ENCODE measurements at places on chromosomes 3 and 15.
A peak's percentile ranks its signal among the peaks of the same experiment; 100 is the strongest.

DNA sequence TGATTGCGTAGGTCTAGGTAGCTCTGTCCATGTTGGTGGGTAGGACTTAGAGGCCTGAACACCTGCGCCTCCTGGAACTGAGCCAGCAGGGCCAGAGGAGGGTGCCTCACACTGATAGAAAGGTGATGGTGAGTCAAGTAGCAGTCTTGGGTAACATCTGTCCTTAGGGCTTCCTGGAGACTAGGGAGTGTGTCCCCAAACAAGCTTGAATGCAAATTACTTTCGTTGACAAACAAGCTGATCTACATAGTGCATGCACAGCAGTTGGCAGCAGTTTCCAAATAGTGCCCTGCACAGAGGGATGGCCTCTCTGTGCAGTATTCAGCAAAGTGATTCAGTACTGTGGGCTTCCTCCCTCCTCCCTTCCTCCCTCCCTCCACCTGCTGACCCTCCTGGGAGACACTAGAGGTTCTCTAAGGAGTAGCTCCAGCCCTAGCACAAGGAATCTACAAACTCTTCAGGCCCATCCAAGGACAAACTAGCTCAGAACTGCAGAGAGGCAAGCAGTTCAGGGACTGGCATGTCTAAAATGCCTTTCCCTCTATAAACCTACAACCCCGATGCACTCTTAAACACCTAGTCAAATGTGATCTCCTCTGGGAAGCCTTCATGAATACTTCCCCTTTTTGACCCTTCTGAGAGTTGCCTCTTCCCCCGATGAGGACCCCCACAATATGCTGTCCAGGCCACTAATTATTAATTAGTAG lies 61.0 kb downstream of the TLE3 start:
- peak; percentile 70 for DNase-seq

GRCh38 chr3:40939741-40940130 lies 259.6 kb upstream of the CTNNB1 start:
- DNase-seq = no peak

DNA sequence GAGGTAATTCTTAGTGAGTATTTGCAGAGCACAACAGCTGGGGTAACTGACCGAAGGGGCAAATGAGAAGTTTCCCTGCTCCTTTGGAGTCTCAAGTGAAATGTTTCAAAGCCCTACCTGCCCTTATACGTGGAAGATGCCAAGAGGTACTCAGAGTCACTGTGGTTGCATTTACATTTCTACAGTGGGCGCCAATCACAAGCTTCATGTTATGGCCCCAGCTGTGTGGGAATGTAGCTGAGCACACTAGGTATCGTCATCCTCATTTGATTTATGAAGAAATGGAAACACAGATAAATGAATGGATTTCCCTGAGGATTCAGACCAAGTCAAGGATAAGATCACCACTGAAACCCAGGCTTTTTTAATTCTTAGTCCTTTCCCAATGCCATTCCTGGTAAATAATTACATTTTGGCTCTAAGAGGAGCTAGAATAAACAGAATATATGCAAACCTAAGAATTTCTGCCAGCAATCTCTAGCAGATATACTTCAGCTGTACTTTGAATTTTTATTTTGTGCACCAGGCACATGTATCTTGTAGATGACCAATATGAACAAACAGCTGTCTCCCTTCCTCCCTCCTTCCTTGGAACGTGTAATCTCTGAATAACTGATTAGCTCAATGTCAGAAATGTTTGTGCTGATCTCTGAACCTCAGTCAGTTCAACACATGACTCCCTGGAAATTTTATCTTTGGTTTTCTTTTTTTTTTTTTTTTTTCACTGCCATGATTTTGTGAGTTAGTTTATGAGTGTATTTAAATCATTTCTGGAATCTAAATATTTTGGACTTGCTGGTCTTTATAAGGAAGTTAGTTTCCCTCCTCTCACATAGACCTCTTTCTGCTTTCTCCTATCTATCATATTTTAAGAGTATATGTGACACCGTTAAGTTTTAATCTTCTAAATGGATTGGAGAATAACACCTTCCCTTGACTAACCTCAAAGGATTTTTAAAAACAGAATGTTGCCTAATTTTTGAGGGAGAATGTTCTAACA lies 69.2 kb downstream of the MAP2K5 start:
- DNase-seq = no peak

GRCh38 chr3:112671930-112672715 lies 31.2 kb upstream of the CCDC80 start:
- no peak for DNase-seq

DNA sequence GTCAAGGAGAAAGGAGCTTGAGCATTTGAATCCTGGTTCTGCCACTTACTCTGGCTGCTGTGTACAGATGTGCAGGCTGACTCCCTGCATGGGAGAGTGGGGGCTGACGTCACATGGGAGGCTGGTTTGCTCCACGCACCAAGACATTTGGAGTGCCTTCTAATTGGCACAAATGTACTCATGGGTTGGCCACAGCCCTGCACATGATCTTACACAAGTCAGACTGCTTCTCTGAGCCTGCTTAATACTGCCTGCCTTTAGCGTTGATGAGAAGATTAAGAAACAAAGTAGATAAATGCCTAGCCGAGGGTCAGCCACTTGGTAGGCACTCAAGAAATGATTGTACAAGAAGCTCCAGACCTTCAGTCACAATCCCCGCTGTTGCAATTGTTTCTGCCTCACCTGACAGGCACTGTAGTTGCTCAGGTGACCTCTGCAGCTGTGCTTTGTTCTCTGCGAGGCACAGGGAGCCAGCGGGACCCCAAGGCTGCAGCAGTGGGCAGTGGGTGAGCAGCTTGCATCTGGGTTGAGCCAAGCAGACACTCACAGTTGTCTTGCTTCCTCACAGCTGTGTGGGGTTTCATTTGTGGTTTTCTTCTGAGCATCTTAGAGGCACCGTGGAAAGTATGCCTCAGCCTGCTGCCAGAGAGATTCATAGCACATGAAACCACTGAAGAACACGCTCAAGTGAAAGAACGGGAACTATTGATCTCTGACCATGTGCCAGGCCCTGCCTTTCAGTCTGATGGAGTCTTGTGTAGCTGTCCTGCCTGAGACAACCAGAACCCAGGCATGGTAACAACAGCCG lies 33.1 kb downstream of the GRK7 start:
- peak; percentile 51 for DNase-seq

GRCh38 chr3:128587391-128587790 lies 63.2 kb downstream of the RPN1 start:
- no peak for DNase-seq

DNA sequence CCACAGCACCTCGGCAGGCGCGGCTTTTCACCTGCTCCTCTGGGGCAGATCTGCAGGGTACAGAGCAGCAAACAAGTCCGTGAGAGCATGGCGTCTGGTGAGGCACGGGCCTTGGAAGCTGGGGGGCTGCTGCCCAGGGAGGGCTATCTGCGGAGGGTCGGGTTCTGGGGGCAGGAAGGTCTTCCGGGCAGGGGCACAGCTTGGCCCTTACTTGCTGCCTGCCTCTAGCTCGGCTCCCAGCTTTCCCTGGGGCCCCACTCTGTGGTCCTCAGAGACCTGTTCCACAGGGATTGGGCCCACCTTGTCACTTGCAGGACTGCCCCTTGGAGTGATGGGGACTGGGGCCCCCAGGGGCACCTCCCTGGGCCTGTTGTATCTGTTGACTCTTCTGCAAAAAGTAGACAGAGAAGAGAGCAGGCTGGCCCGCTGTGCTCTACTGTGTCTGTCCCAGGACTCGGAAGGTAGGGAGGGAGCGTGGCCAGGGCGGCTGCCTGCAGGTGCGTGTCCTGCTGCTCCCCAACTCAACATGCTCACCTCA lies 84.1 kb downstream of the TBC1D2B start:
- DNase-seq = no peak

GRCh38 chr15:91224755-91225380 lies 124.8 kb downstream of the SV2B start:
- peak; percentile 17 for DNase-seq

GRCh38 chr3:178056868-178057267 lies 479.4 kb upstream of the KCNMB2 start:
- DNase-seq = no peak

DNA sequence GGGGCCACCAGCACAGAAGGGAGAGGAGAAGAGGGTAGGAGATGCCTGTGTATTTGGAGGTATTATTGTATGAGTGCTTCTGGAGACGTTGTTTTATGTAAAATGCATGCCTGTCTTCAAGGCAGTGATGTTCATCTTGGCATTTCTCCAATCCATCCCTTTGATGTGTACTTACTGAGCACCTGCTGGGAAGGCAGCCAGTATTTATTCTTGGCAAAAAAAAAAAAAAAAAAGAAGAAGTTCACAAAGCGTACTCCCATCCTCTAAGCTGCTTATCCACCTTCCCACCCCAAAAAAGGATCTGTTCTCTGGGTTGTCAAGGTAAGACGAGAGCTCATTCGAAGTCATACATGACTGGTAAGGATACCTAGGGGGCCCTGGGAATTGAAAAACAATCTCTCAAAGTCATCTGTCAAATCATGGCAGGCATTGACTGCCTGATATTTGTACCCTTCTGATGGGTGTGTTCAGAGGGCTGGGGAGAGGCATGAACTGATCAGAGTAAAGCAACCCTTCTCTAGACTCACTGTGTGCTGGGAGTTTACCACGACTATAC lies 30.0 kb upstream of the SLC6A1 start:
- no peak for DNase-seq

GRCh38 chr3:16906682-16907081 lies 21.9 kb downstream of the PLCL2 start:
- no peak for DNase-seq

DNA sequence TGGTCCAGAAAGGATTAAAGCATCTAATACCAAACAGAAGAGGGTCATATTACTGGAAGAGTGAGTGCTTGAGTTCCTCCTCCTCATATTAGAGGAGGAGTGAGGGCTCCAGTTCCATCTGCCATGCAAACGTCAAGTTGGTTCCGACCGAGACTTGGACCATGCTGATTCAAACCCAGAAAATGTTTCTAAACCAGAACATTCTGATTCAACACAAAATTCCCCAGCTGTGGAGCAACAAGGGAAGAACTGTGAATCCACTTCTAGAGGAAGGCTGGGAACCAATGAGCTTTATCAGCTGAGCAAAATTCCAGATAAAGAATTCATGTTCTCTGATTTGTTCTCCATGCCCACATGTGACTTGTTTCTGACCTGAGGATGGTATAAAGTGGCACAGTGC lies 135.6 kb upstream of the WNT5A start:
- DNase-seq = no peak

- DNase-seq = no peak
These were observed 14.0 kb downstream of the ZNF619 start for GRCh38 chr3:40490916-40491315.

DNA sequence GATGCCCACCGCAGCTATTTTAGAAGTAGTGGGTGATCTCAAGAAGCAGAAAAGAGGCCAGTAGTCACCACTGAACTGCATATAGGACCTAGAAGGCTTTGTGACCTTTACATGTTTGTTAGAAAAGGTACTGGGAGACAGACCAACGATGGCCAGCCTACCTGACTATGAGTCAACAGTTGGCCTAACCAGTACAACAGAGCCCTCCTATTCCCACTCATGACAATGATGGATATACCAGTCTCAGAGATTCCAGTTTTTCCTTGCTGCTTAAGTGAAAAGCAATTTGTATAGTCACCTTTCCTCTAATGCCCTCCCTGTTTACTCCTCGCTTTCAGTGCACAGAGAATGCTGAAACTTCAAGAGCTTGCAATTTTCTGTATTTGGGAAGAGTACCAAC lies 86.6 kb upstream of the PPIB start:
- DNase-seq = no peak

Measured in GM12892 (cell line).